Ascending aorta (tissue), 2 donors: ENCODE measurements at places on chromosomes 5 and 9.

- no peak for DNase-seq
- no peak overlapping the region for H3K4me3 ChIP-seq
- no peak overlapping the region for H3K27ac ChIP-seq
These were observed 131.5 kb upstream of the GRHPR start for GRCh38 chr9:37290940-37291485.

DNA sequence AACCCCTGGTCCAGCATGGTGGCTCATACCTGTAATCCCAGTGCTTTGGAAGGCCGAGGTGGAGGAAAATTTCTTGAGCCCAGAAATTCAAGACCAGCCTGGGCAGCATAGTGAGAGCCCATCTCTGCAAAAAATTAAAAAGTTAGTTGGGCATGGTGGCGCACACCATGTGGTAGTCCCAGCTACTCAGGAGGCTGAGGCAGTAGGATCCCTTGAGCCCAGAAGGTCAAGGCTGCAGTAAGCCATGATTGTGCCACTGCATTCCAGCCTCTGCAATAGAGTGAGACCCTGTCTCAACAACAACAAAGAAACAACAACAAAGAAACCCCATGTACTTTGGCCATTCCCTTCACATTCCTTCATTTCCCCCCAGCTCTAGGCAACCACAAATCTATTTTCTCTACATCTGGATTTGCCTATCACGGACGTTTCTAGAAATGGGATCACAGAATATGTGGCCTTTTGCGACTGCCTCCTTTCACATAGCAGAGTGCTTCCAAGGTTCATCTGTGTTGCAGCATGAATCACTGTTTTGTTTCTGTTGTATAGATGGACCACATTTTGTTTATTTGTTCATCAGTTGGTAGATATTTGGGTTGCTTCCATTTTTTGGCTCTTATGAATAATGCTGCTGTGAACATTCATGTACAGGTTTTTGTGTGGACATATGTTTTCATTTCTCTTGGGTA, 17.9 kb downstream of the MIGA2 start:
- H3K27ac ChIP-seq = no peak overlapping the region
- H3K27me3 ChIP-seq = no peaks in the 10 kb centered on the region
- no peaks in the 10 kb centered on the region for H3K4me1 ChIP-seq
- DNase-seq = no peak

- H3K36me3 ChIP-seq = no peaks in the 10 kb centered on the region
These were observed 61.5 kb downstream of the GNA14 start for GRCh38 chr9:77586591-77586990.

DNA sequence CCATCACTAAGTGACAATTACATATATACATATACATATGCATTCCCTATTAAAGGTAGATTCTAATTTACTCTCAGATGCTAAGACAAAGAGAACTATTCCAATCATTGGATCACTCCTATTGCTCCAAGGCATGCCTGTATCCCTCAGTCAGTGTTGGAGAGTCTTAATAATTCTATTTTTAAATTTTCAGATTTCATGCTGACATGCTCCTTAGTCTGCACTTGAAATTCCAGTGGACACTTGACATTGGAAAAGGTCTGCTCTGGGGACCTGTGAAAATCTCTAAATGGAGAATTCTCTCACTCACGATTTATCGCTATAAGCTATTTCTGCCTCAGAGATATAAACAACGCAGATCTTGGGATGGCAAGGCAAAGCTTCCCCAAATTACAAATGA, 3.9 kb upstream of the FUBP3 start:
- peaks cover 7% of the 10 kb centered on the region for H3K4me1 ChIP-seq
- no peak for DNase-seq
- H3K4me3 ChIP-seq = no peak overlapping the region
- H3K27ac ChIP-seq = no peak overlapping the region
